Hair follicle dermal papilla cell (primary cell): ENCODE measurements at places on chromosomes 11 and 22. TPM values are rescaled to one million over a fixed set of nuclear protein-coding genes. Genes with fewer than 3 reads are reported as not detected.

Gene OR51I1
- total RNA-seq: not detected in 2 replicates

Gene EHF
- total RNA-seq: under 0.01 TPM in 1 of 2 replicates, not detected in the other

Gene TPBGL
- total RNA-seq: not detected in 2 replicates

Gene NXPE1
- total RNA-seq: not detected in 2 replicates

Gene CATSPER1
- not detected in 2 replicates for total RNA-seq

Gene RFPL1
- not detected in 2 replicates for total RNA-seq
